ENCODE measurements at places on chromosomes 3 and 15.

GRCh38 chr3:1179146-1179545 is 86.3 kb downstream of the CNTN6 start:
- no peak for DNase-seq

DNA sequence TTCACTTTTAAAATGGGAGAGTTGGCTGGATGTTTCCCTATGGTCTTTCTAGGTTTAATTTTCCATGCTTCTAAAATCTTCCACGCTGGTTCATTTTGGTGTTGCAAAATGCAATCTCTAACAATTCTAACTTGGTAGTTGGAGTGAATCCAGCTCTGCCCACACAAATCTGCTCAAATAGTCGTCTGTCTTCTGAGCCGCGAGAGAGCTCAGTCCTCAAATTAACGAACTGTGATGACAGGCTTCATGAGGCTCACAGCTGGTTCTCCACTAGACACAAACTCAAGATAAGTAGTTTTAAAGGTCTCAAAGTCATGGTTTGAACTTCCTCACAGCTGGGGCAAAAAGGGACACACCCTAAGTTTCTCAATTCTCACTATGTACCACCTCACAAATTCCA is 178.6 kb upstream of the LYSMD4 start:
- DNase-seq: no peak

DNA sequence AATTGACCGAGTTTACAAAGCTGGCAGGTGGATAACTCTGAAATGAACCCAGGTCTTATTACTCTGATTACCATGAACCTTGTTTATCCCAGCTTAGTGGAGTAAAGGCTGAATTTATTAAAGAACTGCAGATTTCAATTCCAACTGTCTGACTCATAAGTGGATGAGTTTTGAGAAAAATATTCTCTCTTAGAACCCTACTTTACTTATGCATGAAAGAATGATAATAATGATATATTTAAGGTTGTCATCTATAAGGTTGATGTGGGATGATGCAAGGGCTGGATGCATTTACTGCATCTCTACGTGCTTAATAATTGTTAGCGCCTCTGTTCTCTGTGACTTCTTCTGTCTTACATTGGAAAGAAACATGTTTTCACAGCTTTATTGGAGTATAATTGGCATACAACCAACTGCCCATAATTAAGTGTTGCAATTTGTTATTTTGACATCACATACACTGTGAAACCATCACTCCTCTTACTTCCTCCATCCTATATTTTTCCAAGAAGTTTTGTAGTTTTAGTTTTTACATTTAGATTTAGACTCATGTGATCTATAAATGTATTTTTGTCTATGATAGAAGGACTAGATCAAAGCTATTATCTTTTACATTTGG is 771.2 kb upstream of the ARRDC4 start:
- DNase-seq: no peak

- DNase-seq: peak; percentile 36
Observed at GRCh38 chr3:44969154-44969827, 6.7 kb downstream of the ZDHHC3 start.

GRCh38 chr15:72760590-72761260 is 22.8 kb downstream of the ADPGK start:
- DNase-seq: no peak

DNA sequence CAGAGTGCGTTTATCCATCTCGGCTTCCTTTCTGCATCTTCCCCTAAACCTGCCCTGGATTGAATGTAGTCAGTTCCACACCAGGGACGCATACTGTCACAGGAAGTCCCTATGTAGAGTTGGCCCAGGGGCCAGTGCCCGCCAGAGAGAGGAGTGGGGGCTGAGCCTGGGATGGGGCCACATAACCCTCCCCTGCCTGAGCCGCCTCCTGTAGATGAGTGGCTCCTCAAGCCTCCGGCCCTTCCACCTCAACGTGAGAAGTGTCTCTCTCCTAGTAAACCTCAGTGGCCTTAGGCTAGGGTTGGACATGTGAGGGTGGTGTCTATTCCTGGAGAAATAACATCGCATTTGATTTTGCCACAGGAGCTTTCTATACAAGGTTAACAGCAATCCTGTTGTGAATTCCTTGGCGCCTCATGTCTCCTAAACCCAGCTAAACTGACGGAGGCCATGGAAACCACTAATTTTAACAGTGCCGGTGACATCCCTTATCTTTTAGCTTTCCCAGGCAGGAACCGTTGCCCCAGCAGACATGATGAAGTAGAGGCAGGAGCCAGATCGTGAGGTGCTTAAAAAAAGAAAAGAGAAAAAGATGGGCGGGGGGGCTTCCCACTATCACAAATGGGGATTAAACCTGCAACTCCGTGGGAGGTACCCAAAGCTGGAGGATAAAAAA is 171.1 kb downstream of the CHDH start:
- no peak for DNase-seq

DNA sequence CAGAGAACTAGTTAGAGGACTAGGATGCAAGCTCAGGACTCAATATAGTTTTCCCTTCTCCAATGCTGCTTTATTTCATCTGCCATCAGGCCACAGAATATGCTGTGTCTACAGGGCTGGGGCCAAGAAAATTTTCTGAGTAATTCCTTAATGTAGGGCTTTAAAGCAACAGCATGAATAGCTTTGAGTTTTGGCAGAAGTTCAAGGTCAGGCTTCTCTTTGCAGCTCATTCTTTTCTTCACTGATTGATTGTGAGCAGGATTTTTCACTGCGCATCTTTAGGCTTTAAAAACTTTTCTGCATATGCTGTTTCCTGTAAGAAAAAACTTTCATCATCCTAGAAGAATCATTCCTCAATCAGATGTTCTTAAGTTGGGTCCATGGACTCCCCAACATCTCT is 4.6 kb downstream of the TMEM108 start:
- DNase-seq: no peak

DNA sequence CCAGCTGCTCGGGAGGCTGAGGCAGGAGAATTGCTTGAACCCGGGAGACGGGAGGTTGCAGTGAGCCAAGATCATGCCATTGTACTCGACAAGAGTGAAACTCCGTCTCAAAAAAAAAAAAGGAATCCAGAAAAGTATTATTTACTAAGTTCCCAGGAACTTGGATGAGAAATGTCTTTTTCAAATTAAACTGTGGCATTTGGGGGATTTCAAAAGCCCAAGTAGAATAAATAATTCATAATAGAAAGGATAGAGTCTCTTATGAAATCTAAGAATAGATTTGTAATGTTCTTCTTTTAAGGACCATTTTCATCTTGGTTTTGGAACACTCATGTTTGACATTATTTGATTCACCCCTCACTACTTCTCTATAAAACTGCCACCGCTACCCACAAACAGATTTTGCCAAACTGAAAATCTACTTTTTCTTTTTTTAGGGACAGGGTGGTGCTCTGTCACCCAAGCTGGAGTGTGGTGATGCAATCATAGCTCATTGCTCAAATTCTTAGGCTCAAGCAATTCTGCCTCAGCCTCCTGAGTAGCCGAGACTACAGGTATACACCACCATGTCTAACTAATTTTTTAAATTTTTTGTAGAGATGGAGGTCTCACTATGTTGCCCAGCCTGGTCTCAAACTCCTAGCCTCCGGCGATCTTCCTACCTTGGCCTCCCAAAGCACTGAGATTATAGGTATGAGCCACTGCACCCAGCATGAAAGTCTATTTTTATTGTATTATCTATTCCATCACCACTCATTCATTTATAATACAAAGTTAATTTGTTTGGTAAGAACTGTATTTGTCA is 99.3 kb downstream of the SENP2 start:
- DNase-seq: no peak

DNA sequence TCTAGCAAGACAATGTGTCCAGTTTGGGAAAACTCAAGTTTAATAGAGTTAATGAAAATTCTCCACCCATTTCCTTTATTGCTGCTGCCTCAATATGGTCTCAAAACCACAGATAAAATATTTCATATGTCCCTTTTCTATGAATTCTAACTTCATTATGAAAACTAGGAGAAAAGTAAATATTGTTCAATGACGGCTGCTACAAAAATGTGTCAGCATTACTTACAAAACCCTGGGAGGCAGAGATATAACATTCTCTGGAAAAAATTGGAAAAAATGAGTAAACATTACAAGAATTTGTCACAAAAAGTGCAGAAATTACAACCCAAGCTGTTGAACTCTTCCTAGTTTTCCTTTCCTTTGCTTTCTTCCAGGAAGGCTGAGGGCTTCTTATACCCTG is 22.2 kb upstream of the FBN1 start:
- no peak for DNase-seq

DNA sequence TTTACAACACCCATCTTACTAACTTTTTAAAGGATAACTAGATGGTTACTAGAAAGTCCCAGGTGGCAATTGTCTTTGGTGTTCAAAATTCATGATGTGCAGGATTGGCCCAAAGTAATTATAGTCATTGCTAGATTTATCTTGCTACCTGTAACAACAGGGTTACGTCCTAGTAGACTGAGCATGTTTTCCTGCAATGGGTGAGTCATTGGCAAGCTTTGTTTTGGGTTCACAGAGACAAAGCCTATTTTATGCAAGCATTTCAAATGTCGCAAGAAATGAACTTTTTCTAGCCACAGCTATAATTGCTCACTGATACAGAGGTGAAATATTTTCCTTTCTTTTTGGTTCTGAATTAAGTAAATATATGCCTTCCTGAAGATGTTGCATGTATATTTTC is 267.6 kb downstream of the AGBL1 start:
- DNase-seq: no peak

GRCh38 chr3:145951441-145951840 is 209.5 kb downstream of the PLOD2 start:
- no peak for DNase-seq

- no peak for DNase-seq
Observed at GRCh38 chr15:79505956-79506355, 73.8 kb downstream of the MINAR1 start.

GRCh38 chr3:181943285-181943684 is 231.6 kb downstream of the SOX2 start:
- DNase-seq: no peak

DNA sequence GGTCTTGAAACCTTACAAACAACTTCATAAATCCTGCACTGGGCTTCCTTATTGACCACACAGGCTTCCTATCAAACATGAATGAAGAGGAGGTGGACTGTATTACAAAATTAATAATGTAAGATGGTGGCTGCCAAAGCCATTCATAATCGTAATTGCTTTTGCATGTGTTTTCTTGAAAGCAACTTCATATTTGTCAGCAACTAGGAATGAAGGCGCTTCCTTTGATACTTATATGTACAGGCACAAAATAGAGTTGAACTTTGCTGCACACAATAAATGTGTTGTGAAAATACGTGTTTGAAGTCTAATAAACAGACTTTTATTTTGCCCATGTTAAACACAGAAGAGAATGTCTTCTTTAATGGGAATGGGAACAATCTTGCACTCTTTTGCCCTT is 72.1 kb upstream of the OXTR start:
- no peak for DNase-seq

DNA sequence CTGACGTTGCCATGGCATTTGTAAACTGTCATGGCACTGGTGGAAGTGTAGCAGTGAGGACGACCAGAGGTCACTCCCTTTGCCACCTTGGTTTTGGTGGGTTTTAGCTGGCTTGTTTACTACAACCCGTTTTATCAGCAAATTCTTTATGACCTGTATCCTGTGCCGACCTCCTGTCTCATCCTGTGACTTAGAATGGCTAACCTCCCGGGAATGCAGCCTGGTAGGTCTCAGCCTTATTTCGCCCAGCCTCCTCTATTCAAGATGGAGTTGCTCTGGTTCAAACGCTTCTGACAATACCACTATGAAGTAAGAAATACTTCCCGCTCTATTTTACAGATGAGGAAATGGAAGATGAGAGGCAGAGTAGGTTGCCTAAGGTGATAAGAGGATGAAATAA is 16.6 kb downstream of the PAQR9 start:
- DNase-seq: no peak
